Cardiac septum (tissue), 1 donor: ENCODE measurements at places on chromosomes 5 and 9.

GRCh38 chr5:54900984-54901725 lies 84.2 kb downstream of the ESM1 start:
- DNase-seq: no peak

DNA sequence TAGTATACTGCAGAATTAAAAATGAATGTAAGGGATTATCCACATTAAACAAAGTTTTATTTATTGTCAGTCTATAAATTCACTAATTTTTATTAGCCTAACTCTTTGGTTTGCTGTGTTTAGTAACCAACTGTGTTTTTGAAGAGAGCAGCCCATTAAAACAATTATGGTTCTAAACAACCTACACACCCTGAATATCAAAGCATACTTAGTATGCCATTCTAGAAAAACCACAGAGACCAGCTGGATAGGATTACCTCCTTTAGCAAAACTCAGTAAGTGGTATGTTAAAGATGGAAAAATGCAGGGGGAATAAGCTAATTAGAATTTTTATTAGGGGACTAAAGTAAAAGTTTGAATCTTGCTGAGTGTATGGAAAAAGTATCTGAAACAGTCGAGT lies 1981.7 kb upstream of the NUDT12 start:
- DNase-seq: no peak

DNA sequence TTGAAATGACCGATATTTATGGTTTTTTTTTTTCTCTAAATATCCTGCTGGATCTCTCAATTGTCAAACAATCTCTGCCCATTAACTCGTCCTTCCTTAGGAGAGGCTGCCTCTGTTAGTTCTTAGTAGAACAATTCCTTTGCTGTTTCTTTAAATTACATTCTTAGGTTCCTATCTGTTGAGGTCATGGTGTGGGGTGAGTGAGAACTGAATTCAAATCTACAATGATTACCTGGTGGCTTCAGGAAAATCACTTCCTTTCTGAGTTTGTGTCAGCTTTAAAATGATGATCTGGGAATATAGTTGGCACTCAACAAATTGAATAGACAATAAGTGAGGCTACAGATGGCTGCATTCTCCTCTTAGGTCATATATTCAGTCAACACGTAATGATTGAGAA lies 82.1 kb upstream of the TNFSF8 start:
- DNase-seq: no peak

- no peak for DNase-seq
These were observed 203.1 kb upstream of the EFNA5 start for GRCh38 chr5:107873877-107874276.

GRCh38 chr9:78001946-78002731 lies 29.5 kb downstream of the GNAQ start:
- DNase-seq: no peak
